ENCODE measurements at places on chromosomes 1 and 21. TPM values are rescaled to one million over a fixed set of nuclear protein-coding genes. Genes with fewer than 3 reads are reported as not detected.

DNA sequence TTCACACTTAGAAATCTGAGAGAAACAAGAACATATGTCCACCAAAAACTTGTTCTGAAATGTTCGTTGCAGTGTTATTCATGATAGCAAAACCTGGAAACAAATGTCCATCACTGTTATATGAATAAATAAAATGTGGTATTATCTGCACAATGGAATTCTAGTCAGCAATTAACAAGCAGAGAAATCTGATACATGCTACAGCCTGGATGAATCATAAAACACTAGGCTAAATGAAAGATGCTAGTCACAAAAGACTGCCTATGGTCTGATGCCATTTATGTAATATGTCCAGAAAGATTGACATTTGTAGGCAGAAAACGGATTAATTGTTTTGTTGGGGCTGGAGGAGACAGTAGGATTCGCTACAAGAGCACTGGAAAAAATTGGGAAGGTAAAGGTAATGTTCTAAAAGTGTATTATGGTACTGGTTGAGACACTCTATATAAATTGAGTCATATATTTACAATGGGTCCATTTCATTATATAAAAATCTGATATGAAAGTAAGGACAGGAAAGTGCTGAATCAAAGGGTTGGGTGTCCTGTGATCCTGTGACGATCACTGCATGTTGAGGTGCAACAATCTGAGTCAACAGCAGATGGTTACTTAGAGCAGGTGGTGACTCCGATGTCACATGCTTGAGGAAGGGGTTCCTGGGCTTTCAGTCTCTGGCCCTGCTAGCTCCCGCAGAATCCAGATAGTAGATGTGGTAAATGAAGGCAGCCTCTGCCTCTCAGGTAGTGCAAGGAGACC is 102.1 kb upstream of the NBPF4 start:
- no peak for DNase-seq

DNA sequence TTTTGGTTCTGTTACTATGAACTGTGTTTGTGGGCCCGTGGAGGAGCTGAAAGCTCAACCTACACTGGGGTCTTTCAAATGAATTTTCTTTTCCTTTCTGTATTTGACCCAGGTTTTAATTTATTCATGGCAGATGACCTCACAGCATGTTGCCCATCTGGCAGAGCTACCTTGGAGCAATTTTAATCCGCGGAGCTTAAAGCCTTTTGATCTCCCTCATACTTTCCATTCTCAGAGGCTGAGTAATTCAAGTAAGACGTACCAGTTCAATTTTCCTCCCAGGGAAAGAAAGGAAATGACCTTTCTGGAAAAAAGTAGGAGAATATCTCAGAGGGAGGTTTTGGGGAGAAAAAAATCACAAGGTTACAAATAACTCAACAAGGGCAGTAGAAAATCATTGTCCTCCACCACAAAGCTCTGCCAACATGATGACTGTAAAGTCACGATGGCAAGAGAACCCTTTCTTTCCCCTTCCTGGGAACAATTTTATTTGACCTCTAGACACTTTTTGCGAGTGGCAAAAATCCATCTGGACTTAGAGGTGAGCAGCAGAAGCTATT is 21.6 kb upstream of the PCP4 start:
- DNase-seq, result no peak

- no peak for DNase-seq
Measured at GRCh38 chr1:154941333-154942013, 5.0 kb upstream of the PMVK start.

DNA sequence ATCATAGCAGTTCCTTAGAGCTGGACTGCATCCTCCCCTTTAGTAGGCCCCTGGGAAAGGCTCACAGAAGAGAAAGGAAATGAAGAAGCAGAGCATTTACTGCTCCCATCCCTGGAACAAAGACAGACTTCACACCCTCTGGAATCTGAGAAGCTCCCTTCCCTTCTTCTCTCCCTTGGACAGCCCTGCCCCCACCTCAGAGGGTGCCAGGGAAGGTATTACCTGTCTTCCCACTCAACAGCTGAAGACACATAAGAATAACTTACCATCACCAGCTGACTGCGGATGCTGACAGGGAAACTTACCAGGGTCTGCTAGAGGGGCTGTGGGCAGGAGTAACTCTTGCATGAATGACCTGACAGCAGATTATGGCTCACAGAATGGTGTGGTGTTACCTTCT is 14.1 kb upstream of the FAAH start:
- DNase-seq, result no peak

DNA sequence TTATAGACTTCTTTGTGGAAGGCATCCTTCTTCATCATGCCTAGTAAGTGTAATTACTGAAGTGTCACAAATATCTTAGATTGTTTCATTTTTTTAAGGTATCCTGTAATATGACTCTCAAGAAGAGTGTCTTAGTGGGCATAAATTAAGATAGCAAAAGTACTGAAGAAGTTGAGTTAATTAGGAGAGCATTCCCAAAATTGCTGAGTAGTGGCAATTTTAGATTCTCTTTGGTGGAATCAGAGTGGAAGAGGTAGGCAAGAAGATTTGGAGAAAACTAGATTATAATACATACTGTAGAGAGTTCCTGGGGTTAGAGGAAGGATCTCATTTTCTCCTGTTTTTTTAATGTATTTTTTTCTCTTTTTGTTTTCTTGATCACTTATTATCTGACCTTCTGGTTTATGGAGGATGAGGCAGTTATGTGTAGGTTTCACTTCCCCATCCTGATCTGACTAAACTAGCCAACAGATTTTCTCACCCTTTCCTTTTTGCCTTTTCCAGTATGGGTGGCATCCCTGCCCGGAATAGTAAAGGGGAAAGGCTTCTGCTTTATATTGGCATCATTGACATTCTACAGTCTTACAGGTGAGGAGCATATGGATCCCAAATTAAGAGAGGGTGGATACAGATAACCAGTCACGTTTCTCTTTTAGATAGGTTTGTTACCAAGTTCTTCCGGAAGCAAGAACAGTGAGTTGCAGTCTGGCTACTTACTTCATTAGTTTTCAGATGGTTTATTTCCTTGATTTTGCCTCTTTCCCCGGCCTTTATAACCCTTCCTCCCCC is 16.7 kb upstream of the PSMD4 start:
- no peak for DNase-seq

GRCh38 chr1:67228791-67229190 is 62.5 kb downstream of the IL23R start:
- no peak for DNase-seq

DNA sequence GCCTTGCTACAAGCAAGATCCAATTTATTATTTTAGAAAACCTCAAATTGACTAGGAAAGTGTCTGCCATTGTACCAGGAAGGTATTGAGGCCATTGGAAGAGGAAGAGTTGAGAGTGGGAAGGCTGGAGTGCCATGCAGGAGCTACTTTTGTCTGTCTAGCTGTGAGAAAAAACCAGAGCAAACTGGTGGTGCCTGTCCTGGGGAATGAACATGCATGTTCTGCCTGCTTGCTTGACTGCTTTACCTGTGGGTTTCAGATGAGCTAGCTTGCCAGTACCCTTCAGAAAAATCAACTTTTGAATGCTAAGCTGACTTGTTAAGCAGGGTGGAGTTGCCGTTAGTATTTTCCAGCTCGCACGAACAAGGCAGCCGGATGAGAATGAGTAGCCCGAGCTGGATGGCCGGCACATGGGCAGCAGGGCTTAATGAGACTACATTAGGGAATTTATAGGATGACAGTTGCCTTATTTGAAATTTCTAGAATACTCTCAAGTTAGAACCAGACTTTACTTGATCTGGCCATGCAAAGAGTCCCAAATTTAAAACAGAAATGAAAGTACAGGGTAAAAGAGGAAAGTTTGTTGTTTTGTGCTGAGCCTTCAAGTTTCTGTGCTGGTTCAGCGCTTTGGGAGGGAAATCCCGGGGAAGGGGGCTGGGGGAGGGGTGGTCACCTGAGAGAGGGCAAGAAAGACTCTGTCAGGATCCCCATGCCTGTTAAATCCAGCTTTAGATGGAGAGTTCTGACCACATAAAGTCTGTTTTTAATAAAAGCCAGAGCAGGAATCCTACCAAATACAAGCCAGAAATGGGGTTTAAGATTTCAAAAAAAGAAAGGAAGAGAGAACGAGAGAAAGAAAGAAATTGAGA is 29.6 kb upstream of the C1orf105 start:
- DNase-seq, result peak; percentile 42

- DNase-seq, result no peak
Measured at GRCh38 chr1:239550178-239550577, 163.8 kb downstream of the CHRM3 start.

GRCh38 chr1:59026472-59026948 is 242.7 kb upstream of the JUN start:
- DNase-seq, result no peak

DNA sequence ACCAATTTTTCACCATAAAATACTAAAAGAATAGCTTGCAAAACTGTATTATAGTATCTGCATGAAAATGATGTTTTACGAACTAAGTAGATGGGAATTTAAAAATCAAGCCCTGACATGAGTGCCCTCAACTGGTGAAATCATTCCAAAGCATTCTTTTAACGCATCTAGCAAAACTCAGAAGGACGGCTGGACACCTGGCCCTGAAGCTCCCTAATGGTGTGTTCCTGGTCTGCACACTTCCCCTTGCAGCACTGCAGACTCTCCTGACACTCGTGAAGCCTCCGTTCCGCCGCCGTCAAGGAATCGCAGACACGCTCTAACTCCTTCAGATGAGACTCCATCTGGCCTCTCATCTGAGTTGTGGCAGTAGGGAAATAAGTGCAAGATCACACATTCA is 39.9 kb downstream of the ODF2L start:
- DNase-seq, result no peak

DNA sequence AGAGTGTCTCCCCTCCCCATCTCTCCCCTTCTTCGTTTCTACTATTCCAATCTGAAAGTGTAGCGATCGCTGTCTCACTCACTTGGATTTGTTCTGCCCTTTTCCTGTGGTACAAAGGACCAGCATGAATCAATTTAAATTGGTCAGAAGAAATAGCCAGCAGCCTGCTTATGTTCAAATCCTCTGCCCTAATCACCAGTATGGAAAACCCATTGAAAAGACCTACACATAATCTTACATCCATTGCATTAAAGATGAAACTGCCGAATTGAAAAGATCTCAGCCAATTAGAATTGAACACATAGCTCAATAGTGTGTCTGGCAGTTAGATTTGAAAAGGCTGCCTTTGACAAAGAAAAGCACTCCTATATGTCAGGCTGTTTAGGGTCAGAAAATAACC is 122.6 kb downstream of the TNNI3K start:
- DNase-seq, result no peak

DNA sequence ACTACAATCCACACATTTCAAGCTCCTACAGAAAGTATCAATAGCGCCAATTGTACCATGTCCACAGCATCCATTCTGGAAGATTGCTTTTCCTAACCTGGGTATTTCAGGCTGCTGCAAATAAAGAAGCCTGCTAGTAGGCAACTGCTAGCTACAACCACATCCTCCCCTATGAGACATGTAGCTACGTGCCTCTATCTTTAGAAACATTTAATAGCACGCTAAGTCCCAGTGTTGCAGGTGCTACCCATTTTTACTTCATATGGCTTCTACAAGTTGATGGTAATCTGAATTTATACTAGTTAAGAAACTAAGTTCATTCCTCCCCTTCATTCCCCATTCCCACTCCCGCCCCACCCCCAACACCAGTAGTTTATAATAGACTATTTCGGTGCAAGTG is 7.4 kb upstream of the AMPD1 start:
- DNase-seq, result no peak

DNA sequence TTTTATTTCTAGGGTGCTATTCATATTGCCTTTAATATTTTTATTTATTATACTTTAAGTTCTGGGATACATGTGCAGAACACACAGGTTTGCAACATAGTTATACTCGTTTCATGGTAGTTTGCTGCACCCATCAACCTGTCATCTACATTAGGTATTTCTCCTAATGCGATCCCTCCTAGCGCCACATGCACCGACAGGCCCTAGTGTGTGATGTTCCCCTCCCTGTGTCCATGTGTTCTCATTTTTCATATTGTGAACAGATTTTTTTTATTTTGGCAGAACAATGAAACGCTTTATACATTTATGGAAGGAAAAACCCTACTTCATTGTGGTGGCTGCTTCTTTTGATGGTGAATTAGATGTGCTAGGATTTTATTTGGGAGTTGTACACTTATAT is 14.4 kb upstream of the USH2A start:
- DNase-seq, result no peak

- no peak for DNase-seq
Measured at GRCh38 chr21:22416555-22416954, 1418.3 kb downstream of the NCAM2 start.

- no peak for DNase-seq
Measured at GRCh38 chr1:50703240-50703639, 256.8 kb downstream of the FAF1 start.

DNA sequence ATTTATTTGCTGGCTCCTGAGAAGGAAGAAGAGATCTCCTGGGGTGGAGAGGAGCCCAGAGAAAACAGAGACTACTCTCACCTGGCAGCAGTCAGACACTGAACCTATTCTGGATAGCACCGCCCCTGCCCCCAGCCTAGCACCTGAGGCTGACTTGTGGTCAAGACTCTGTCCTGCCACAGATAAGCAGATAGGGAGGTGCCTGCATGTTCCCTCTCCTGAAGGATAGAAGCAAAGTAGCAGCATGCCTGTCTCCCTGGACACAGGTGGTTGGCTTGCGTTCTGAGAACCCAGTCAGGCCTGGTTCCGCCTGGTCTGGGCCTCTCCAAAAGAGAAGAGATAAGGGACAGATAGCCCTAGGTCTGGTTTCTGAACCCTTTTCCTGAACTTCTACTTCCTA is 1.3 kb upstream of the EFNA3 start:
- DNase-seq, result no peak

- peak; percentile 34 for DNase-seq
Measured at GRCh38 chr1:159012495-159012894, 2.8 kb downstream of the IFI16 start.

DNA sequence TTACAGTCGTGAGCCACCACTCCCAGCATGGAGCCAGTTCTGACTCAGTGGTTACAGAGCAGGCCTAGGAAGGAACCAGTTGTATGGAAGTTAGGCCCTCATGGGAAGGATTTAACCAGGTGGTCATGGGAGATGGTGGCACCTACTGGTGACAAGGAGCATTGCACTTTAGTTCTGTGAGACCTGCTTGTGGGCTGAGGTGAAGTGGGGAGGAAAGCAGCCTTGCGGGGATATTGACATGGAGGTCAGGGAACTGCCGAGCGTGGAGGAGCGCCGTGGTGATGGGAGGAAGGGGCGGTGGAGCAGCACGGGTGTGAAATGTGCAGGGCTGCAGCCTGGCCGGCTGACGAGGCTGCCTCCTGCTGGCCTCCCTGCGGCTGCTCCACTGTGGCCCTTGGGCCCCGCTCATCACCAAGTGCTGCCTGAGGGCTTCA is 100.4 kb downstream of the GALNT2 start:
- no peak for DNase-seq

The C1orf94 gene
- polyA plus RNA-seq, result not detected

The OR14A2 gene
- not detected for polyA plus RNA-seq

The S100A9 gene
- 202 TPM for polyA plus RNA-seq

The CFAP141 gene
- polyA plus RNA-seq, result not detected

The CHIA gene
- 0.10 TPM for polyA plus RNA-seq

All from heart left ventricle (tissue), 16 donors.